HuH-7.5 (cell line): ENCODE measurements at places on chromosomes 3 and 15.

GRCh38 chr3:98914210-98915080 is 12.9 kb upstream of the DCBLD2 start:
- DNase-seq = no peak

DNA sequence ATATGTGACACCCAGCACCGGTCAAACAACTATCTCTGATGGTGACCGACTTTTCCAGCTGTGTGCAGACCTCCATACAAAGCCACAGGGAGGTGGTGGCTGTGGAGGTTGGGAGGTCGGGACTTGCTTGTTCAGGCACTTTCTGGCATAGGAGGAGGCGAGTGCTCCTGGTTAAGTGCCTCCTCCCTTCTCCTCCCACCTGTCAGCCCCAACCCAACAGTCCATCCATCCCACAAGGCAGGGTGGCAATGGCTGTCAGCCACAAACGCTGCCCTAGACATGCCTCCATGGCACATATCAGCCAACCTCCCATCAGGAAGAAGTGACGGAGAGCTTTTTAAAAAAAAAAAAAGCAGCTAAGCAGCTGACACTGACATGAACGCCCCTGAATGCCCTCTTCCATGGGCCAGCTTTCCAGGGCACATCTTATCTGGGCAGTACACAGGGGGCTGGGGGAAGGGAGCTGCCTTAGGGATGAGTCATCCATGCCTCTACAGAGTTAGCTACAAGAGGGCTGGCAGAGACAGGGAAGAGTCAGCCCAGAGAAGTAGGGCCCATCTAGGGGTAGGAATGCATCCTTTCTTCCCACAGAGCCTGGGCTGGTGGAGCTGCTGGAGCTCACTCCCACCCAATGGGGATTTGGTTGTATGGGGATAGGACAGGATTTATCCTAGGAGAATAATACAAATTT is 41.2 kb downstream of the CCDC12 start:
- DNase-seq = peak; percentile 71

- DNase-seq = no peak
These were observed 86.6 kb downstream of the MSL2 start for GRCh38 chr3:136109499-136109898.

GRCh38 chr3:123422457-123422856 is 26.4 kb downstream of the ADCY5 start:
- DNase-seq = no peak
